ENCODE measurements at places on chromosomes 3 and 15.

DNA sequence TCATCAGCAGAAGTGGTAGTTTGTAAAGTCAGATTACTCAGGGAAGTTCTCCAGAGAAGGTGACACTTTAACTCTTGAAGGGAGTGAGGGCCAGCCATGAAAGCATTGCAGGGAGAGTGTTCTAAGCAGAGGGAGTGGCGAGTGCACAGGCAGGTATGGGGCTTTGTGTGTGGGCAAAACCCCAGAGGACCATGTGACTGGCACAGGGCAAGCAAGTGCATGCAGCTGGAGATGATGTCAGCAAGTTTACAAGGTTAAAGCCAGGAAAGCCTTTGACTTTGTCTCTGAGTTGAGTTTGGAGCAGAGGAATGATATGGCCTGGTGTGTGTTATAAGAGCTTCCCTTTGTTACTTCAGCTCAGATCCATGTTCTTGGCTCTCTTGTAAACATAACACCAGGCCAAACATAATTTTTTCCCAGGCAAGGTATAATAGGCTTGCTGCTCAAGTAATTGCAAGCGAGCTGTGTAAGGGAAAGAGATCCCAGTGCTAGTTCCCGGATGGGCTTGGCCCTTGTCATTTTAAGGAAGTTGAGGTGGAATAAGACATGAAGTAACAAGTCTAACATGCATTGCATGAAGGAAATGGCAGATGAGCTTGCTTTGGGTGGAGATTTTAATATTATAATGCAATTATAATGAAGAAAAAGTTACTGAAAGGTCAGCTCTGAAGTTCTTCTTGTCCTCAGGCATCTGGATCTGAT is 341.1 kb upstream of the LRRC3B start:
- DNase-seq = no peak

- DNase-seq = no peak
Observed at GRCh38 chr3:193210618-193211017, 30.4 kb upstream of the PLAAT1 start.

- DNase-seq = no peak
Observed at GRCh38 chr3:72448375-72448823, 399.8 kb downstream of the SHQ1 start.

DNA sequence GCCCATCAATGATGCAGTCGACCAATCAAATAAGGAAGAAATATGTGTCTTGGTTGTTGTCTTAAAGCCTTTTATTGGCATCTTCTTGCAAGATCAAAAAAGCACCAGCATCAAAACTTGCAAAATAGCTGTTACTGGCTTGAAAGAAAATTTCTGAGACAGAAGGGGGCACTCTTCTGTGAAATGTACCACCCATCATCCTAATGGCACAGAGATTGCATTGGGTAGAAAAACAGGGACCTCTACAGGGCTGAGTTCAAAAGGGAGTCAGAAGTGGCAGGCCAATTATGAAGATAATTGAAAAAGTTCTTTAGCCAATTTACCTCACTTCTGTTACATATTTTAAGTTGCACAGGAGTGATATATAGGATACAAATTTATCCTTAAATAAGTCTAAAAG is 122.3 kb upstream of the GPR149 start:
- DNase-seq = no peak

- DNase-seq = no peak
Observed at GRCh38 chr3:154781595-154781994, 298.5 kb upstream of the MME start.

DNA sequence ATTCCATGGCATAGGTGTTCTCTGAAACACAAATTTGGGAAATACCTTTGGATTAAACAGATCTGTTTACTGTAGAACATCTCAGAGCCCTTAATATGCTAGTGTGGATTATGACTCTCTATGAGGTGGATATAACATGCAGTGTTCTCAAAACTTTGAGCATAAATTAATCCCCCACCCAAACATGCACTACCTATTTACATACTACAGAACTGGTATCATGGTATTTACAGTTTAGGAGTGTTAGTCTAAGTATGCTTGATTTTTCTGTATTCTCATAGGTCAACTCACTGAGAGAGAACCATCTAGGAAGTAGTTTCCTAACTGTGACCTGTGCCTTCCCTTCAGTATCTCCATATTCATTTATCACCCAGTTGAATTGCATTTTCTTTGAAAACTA is 30.9 kb upstream of the ZNF609 start:
- no peak for DNase-seq

GRCh38 chr3:150308037-150308319 is 100.1 kb upstream of the TSC22D2 start:
- DNase-seq = no peak

DNA sequence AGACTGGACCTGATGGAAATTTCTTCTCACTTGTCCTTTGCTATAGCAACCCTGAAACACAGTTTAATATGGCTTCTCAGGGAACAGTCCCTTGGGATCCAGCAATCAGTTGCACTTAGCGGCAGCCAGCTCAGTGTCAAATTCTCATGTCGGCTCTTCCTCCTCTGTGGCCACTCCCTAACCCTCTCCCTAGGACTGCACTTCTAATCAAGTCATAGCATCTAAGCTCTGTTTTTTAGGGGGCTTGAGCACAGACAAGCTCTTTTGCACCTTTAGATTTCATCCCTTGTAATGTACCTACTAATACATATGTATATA is 250.5 kb upstream of the TLE3 start:
- peak; percentile 21 for DNase-seq

- DNase-seq = no peak
Observed at GRCh38 chr15:77266708-77267386, 153.1 kb downstream of the PEAK1 start.

- no peak for DNase-seq
Observed at GRCh38 chr3:32632533-32633265, 52.3 kb upstream of the CNOT10 start.

- no peak for DNase-seq
Observed at GRCh38 chr3:46284981-46285683, 42.9 kb downstream of the CCR3 start.

GRCh38 chr3:65614585-65614984 is 424.1 kb downstream of the MAGI1 start:
- no peak for DNase-seq

GRCh38 chr3:123634149-123635051 is 49.5 kb upstream of the HACD2 start:
- no peak for DNase-seq

DNA sequence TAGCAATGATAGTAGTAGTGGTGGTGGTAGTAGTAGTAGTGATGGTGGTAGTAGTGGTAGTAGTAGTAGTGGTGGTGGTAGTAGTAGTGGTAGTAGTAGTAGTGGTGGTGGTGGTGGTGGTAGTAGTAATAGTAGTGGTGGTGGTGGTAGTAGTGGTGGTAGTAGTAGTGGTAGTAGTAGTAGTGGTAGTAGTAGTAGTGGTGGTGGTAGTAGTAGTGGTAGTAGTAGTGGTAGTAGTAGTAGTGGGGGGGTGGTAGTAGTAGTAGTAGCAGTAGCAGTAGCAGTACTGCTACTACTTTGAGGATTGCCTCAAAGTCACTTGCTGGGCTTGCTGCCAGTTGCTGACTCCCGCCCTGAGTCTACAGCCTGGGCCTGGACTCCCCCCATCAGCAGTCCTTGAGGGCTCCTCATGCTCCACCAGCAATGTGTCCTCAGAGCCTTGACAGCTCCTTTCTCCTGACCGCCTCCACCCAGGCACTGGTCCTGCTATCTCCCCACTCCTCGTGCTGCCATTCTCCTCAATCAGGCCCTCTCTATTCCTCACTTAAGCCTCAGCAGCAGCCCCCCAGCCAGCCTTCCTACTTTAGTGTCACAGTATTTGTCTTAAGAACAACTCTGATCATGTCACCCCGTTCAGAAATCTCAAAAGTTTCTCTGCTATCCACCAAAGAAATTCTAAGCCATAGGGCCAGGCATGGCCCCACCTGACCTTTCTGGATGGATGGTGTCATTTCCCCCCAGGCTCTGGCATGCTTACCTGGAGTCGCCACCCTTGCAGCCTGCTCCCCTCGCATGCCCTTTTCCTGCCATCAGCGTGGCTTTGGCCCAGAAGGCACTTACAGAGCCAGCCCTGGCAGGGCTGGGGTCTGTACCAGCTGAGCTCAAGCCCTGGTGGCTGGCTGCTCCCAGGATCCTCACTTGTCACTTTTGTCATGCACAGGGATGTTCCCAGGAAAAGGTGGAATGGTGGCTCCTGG is 45.6 kb downstream of the DLEC1 start:
- DNase-seq = no peak

DNA sequence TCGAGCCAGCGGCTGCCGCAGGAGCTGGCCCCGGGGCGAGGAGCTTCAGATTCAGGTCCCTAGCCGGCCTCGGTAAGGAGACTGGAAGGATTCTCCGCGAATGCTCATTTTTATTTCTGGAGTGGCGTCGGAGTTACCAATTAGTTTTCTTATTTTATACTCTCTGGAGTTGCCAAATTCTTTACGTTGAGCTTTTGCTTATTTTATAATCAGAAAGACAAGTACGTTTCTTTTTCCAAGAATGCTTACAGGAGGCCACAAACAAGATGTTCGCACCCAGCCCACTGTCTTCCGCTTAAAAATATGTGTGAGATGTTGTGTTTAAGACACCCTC is 453 bp upstream of the GPR156 start:
- no peak for DNase-seq

GRCh38 chr3:11356269-11356668 is 84.1 kb downstream of the ATG7 start:
- DNase-seq = no peak

Data from GF-D8 (cell line).